Breast epithelium (tissue), 4 donors: ENCODE measurements at places on chromosomes 5 and 9.
A peak's percentile ranks its signal among the peaks of the same experiment; 100 is the strongest.

DNA sequence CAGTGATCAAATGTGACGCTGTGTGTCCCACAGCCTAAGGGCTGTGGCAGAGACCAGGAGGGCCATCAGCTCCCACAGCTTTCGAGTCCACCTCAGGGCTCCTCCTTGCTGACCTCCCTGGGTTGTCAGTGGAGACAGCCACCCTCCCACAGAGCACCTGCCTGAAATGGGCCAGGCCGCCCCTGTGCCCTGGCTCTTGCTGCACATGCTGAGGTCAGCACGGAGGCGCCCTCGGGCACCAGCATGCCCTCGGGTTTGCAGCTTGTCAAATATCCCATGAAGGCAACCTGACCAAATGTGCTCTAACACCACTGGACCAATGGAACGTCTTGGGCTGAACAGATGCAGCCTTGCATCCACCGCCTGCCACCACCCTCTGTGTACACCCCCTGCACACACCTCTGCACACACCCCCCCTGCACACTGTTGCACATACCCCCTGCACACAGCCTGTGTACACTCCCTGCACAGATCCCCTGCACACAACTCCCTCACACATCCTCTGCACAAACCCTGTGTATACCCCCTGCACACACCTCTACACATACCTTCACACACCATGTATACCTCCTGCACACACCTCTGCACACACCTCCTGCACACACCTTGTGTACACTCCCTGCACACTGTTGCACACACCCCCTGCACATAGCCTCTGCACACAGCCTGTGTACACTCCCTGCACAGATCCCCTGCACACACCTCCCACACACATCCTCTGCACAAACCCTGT, 2.0 kb upstream of the CEP72 start:
- no peak for DNase-seq

DNA sequence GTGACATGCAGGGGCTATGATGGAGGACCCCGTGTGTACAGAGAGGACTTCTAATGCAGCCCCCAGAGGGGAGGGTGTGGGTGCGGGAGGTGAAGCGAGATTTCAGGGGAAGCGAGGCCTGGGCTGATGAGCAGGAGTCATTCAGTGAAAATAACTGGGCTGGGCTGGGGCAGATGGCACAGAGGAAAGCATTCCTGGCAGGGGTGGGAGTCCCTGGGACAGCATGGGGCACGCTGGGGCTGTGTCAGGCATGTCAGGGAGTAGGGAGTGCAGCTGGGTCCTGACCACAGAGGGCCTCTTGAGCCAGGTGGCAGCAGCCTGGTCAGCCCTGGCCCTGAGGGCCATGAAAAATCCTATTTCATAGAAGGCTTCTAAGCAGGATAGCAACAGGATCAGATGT, 36.6 kb downstream of the COL15A1 start:
- no peak for DNase-seq

DNA sequence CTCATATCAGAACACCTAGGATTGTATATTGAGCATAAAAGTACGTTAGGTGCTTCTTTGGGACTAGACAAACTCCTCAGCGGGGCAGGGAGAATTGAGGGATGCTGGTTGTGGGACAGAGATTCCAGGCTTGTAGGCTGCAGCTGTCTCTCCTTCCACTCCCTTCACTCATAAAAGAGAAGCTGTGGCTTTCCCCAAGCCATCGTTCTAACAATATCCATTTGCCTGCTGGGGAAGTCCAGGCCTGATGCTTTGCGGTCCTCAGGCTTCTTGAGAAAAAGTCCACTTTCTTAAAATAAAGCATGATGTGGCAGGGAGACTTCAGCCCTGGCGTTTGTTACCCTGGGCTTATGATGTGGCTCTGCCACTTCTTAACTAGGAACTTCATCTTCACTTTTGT, 129.3 kb upstream of the OSMR start:
- DNase-seq, result no peak

DNA sequence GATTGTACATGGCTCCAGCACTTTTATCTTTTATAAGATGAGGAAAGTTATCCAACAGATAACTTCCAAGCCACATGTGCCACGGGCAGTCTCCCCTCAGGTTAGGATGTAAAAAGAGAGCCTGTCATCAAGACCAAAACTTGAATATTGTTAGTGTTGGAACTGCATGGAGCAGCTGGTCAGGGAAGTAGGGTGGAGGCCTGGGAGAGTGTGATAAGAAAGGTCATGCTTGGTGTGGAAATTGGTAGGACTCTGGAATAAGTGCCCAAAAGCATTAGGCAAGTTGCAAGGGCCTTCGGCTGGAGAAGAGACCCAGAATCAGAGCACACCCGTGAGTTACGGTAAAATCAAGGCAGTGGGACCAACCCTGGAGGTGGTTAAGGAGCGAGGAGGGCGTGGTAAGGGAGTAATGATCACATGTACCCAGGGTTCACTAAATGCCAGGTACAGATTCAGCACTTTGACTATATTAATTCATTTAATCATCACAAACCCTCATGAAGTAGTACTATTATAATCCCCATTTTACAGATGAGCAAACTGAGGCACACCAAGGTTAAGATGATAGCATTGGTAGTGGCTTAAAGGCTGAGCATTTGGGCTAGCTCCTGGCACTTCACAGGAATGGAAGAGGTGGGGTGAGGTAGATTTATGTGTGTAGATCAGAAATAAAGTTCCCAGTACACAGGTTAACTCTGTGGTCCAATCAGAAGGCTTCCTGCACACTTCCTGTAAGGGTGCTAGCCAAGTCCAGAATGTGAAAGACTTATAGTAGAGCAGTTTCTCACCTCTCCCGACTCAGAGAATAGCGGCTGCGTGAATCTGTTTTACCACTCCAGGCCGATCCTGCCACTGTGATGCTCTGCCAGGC, 96.5 kb upstream of the ZNF608 start:
- DNase-seq, result no peak

DNA sequence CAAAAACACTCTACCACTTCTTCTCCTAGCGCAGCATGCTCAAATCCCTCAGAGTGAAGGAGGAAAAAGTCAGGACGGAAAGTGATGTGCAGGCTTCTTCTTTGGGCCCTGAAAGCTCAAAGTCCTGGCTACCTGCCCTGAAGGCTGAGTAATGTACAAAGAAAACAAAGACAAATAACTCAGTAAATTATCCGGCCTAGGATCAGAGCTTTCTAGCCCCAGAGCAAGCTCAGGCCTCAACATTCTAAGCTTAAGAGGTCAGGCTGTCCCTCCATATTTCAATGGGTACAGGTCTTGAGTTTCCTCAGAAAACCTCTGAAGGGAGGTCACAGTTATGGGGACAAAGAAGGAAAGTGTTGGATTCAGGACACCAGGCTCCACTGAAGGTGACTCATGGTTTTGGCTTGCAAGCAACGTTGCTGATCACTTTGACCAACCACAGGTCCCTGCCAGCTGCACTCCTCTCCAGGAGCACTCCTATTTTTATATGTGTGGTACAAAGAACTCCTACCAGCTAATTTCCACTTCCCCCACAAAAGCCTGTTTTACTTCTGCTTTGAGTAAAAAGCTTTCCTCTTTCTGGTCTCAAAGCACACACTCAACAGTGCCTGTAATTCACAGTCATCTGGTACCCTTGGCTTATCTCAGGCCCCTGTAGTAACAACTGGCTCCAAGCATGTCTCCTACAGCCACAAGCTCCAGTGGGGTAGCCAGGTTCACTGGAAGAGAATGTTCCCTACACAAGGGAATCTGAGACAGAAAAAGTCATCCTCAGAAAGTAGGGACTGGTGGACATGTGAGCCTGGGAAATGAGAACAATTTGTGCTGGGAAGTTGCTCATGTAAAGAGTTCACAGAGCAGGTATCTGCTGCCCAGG, 115.7 kb downstream of the UGCG start:
- peak; percentile 68 for DNase-seq

DNA sequence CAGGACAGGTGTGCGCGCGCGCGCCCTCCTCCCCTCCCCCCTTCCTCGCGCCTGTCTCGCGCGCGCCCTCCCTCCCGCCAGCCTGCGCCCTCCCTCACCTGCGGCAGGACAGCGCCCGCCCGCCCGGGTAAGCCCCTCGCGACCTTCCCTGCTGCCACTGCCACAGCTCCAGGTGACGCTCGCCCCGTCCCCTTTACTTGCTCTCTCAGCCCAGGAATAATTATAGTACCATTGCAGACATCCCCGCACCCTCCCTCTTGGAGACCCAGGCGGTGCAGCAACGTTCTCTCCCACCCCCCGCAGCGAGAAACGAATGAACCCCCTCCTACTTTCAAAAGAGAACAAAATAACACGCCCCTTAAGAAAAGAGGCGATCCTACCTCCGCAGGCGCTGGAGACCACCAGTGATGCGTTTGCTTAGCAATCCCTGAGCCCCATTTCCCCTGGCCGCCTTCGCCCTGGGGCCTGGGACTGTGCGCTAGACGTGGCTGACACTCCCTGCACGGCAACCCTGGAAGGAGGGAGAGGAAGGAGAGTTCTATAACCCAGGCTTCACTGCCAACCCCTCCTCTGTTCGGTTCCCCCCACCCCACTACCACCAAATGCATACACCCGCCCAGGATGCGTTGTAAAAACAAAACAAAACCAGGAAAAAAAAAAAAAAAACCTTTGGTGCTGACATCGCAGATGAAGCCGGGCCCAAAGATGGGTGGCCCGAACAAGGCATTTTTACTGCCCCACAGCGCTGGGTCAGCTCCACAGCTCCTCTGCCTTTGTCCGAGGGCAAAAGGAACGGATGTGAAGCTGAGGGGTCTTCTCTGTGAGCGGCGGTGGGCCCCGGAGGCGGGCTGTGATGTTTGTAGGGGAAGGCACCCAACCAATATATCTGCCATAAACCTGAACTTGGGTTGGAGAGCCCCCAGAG, 5.6 kb upstream of the PURA start:
- DNase-seq, result no peak

- no peak for DNase-seq
Measured at GRCh38 chr9:74205056-74205455, 292.1 kb upstream of the RORB start.

DNA sequence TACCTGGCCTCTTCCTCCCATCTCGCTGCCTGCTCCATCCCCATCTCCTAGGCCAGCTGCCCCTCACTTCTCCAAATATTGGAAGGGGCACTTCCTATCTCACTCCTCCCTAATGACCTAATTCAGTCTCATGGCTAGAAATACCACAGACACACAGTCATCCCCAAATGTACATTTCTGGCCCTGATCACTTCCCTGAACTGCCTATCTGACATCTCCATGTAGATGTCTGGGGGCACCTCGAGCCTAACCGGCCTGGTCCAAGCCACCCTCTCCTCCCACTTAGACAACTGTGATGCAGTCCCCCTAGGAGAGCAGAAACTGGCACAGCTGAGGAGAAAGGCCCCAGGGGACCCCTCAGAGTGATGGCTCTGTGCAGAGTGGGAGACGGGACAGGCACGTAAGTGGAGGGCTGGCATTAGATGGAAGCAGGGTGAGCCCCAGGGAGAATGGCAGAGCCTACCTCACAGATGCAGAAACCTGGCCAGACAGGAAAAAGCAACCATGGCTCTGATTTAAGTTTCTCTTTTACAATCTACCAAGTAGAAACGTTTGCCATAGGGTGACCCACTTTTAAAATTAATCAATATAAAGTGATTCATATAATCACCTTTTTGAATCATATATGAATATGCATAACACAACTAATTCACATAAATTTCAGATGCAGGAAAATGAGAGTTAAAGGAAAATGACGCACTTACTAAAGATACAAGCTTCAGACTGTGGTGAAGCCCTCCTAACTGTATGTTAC, 22.1 kb downstream of the CAMSAP1 start:
- no peak for DNase-seq

GRCh38 chr5:165502893-165503691, 1997.7 kb downstream of the MAT2B start:
- no peak for DNase-seq

DNA sequence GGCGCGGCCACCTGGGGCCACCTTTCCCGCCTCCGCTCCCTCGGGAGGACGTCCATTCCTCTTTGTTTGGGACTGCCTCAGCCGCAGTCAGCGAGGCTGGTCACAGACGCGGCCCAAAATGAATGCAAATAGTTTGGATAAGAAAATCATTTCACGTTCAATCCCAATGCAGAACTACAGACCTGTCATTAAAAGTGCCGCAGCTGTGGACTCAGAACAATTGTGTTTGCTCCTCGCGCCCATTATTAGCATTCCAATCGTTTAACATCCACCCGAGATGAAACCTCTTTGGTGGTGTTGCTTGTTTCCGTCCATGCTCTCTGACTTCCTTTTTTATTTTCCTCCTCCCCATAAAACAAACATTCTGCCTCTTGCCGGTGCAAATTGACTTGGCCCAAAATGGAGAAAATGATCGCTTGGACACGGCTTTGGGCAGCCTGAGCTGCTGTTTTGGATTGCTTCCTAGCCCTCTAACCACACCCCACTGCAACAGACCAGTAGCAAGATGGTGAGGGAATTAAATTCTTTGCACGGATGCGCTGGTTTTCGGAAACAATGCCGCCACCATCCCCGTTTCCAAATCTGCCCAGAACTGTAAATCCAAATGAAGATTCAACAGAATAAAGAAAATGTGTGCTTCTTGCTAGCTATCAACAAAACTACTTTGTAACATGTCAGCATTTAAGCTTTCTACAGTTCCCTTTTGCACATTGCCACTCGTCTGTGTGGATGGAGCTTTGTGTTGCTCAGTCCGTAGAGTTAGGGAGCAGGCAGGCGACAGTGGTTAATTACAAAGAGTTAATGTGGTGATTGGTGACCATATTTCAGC, 784 bp downstream of the NLN start:
- DNase-seq, result no peak

DNA sequence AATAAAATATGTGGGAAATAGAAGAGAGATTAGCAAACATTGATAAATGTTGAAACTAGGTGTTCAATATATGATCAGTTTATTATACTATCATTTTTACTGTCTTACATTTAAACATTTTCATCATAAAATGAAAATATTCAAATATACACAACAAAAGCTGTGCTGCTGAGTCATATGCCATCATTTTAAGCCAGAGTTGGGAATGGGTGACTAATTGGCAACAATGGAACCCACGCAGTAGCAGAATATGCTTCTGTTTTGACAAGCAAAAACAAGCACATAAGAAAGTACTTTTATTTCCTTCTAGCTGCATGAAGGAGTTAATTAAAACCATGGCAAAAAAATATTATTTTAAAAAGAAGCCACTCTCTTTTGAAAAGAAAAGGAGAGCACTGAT, 340.0 kb upstream of the EDIL3 start:
- DNase-seq, result no peak

- no peak for DNase-seq
Measured at GRCh38 chr5:117094114-117094815, 519.6 kb upstream of the SEMA6A start.

DNA sequence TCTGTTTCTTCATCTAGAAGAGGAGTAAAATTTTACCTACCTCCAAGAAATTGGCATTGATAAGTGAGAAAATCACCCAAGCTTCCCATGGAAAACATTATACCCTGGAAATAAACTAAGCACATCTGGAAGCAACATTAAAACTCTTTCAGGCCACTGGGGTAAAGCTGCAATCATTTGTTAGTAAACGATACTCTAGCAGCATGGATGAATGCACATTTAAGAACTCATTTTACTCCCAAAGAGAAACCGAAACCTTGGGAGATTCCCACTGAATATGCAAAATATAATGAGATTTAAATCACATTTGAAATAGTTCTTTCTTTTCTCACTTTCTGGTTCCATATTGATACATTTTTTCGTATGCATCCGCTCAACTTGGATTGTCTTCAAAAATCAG, 467.5 kb downstream of the EFNA5 start:
- DNase-seq, result no peak
